B cell (primary cell): ENCODE measurements at places on chromosomes 1 and 21.

DNA sequence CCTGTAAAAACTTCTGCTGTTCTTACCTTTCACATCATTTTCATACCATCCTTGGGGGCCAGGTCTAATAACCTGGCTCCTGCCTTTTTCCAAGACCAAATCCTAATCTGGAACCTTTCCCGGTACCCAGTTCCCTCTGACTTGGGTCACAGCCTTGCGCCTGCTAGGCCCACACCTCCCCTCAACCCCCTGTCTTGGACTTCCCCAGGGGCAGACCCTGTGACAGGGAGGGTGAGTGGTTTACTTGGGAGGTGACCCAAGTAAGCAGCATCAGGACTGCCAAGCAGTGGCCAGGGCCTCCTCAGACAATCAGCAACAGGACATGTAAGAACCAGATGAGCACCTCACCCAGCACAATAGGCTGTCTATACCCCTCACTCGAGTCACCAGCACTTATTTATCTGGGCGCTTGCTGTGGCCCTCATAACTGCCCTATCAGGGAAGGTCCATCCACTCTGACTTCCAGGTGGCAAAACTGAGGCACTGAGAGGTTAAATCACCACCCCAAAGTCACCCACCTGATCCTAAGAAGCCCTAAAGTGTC, 124.7 kb downstream of the MATN1 start:
- no peak for DNase-seq

- no peak for DNase-seq
These were observed 23.5 kb downstream of the COL6A1 start for GRCh38 chr21:46005081-46005480.

- DNase-seq = no peak
These were observed 229.4 kb downstream of the PTPRU start for GRCh38 chr1:29465755-29466154.

GRCh38 chr1:56646611-56647010, 1.5 kb downstream of the PRKAA2 start:
- DNase-seq = no peak

DNA sequence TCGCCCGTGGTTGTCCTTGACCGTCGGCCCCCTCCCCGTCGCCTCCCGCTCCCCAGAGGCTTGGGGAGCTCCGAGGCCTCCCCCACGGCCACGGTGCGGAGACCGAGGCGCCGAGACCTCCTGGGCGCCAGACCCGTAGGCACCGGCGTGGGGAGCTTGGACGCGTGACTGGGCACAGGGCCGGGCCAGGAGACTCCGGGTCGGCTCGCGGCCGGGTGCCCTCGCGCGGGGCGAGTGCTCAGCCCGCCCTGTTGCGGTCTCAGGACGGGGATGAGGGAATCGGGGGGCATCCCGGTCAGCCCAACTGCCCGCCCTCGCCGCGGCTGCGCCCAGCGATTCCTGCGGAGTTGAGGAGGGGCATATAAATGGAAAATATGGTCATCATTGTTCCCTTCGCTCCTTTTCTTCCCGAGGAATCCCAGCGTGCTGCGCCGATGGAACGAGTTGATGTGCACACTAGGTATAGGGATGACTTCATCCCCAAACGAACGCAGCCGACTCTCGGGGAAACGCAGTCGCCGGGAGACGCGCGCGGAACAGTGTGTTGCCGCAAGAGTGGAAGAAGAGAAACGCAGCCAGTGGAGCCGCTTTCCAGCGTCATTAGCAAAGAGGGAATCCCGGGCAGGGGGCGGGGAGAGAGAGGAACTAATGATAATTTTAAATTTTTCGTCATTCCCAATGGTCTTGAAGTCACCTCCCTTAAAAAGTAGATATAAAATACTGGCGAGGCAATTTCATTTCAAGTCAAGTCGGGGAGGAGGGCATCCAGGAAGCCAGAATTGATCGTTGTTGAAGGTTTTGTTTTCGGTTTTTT, 747 bp upstream of the ENAH start:
- DNase-seq = peak; percentile 55

- DNase-seq = no peak
These were observed 15.5 kb upstream of the SARS1 start for GRCh38 chr1:109198043-109198695.

DNA sequence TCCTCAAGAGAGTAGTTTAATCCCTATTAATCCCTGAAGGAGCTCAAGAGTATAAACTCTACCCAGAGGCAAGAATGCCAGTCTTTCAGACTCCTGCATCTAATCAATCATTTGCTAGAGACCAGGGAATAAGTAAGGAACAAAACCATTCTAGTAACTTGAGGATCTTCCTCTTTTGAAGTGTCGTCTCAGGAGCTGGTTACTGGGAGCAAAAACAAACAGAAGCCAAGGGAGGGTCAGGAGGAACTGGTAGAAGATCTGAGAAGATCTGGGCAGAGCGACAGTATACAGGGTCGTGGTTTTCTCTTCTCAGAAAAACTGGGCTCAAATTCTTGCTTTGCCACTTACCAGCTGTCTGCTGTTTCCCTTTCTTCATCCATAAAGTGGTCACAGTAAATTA, 69.3 kb downstream of the RPS6KA1 start:
- DNase-seq = no peak

DNA sequence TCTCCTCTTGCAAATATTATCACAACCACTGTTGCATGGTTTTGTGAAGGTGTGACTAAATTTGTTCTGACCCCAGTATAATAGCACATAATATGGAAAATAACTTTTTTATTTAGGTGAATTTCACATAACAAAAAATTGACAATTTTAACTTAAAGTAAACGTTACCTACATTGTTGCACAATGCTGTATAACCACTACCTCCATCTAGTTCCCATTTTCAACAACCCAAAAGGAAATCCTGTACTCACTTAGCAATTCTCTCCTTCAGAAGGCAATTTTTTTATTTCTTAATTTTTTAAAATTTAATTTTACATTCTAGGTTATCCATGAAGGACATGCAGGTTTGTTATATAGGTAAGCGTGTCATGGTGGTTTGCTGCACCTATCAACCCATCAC, 95.2 kb downstream of the KCNJ6 start:
- DNase-seq = no peak

- no peak for DNase-seq
These were observed 58.7 kb downstream of the NENF start for GRCh38 chr1:212491454-212491853.

- DNase-seq = peak; percentile 72
These were observed 12.0 kb upstream of the RHBG start for GRCh38 chr1:156356875-156357534.

DNA sequence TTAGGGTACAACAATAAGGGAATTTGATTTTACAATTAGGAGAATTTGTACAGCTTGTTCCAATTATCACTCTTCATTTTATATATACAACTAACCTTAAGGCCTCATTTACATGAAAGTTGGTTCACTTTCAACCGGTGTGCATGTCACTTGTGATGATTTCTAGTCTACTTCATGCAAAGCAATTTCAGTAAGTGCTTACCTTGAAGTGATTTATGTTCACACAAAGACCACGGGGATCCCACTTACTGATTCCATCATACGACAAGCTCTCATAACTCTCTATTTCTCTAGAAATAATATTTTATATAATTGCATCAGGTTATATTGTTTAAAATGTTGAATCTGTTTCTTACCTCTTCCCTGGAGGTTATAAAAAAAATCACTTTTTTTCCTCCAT, 100.3 kb upstream of the CHODL start:
- DNase-seq = no peak

GRCh38 chr1:17214876-17215544, 10.1 kb downstream of the PADI1 start:
- no peak for DNase-seq

DNA sequence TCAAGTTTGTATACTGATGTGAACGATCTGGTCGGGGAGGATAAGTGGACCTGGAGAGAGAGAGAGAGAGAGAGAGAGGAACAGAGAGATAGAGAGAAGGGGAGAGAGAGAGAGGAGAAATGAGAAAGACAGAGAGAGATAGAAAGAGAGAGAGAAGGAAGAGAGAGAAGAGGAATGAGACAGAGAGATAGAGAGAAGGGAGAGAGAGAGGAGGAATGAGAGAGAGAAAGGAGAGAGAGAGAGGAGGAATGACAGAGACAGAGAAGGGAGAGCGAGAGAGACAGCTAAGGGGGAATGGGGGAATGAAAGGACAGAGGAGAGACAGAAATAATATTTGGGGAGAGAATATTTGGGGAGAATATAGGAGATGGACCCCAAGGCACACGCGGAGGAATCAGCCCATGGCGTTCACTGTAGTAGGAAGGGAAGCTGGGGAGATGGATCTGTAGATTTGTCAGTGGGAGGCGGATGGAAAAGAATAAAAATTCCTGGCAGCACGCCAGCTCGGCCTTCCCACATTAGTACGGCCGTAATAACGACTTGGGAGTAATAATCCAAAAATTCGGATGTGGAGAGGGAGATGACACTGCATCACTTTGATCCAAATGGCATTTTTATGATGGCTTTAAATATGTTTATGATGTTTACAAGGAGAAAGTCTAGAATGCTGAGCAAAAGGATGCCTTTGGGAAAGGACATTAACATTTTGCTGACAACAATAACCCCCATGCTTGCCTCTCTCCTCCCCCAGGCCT, 159.8 kb upstream of the KCNJ6 start:
- no peak for DNase-seq

- DNase-seq = no peak
These were observed 68.8 kb upstream of the ARID1A start for GRCh38 chr1:26626994-26627393.

GRCh38 chr1:204181116-204181515, 15.0 kb upstream of the REN start:
- no peak for DNase-seq

GRCh38 chr1:219128957-219129356, 44.7 kb upstream of the LYPLAL1 start:
- DNase-seq = no peak

DNA sequence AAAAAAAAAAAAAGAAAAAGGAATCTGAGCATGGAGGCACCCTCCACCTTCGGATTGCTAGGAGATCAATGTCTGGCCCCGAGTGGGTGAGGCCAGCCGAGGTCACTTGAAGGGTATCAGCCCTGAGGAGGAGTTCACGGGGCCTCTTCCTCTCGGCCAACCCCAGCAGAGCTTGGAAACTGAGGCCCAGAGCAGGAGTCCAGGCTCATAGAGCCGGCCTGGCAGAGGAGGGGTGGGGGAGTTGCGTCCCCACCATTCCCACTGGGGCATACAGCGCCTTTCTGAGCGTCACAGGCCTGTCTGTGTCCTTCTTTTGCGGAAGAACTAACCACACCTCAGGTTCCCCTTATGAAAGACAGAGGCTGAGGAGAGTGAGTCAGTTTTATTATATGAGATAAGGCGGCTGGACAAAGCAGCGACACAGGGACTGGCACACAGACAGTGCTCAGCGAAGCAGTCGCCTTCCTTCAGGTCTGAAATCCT, 17.1 kb upstream of the EPHA2 start:
- DNase-seq = no peak

- DNase-seq = no peak
These were observed 739.1 kb downstream of the MATN1 start for GRCh38 chr1:29984166-29984861.

- no peak for DNase-seq
These were observed 45.9 kb downstream of the PLXNA2 start for GRCh38 chr1:208198236-208198635.

GRCh38 chr1:37616330-37616729, 18.4 kb downstream of the RSPO1 start:
- DNase-seq = no peak

GRCh38 chr1:235455097-235455496, 49.2 kb downstream of the B3GALNT2 start:
- DNase-seq = no peak

DNA sequence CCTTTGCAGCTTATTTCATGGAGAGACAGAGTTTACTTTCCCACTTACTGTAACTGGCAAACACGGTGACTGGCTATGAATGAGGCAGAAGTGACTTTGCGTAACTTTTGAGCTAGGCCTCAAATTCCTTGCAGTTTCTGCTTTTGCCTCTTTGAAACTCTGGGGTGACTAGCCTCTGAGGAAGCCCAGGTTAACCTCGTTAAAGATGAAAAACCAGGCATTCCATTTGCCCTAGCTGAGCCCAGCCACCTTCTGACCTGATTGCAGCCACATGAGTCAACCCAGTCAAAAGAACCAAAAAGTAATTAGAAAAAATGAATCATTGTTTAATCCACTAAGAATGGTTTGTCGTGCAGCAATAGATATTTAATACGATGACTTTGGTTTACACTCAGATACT, 20.4 kb downstream of the PRMT6 start:
- no peak for DNase-seq

DNA sequence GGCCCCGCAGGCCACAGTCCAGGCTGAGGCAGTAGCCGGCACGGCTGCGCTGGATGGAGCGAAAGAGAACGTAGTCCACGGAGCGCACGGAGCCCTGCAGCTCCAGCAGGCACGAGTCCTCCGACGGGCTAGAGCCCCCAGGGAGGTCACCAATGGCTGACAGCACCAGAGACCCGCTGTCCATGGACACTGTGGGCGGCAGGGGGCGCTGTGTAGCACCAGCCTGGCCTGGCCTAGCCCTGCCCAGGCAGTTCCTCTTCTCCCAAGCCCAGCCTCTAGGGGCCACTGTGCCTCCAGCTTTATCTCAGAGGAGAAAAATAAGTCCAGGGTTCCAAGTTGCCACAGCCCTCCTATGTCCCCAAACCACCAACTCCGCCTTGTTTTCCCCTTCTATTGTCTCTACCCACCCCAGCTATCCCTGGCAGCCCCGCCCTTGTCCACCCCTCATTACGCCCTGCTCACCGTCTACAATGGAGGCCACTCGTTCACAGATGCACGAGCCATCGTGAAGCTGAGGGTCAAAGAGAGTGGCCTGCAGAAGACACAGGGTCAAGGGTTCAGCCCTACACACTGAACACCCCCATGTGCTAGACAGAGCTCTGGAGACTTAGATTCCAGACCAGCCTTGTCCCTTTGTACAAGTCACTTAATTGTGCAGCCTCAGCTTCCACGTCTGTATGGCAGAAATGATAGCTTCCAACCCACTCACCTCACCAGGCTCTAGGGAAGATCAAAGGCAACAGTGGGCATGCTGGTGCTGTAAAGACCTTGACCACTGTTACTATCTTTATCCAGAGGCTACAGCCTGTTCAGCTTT, 4.4 kb downstream of the ENTREP3 start:
- DNase-seq = peak; percentile 95

DNA sequence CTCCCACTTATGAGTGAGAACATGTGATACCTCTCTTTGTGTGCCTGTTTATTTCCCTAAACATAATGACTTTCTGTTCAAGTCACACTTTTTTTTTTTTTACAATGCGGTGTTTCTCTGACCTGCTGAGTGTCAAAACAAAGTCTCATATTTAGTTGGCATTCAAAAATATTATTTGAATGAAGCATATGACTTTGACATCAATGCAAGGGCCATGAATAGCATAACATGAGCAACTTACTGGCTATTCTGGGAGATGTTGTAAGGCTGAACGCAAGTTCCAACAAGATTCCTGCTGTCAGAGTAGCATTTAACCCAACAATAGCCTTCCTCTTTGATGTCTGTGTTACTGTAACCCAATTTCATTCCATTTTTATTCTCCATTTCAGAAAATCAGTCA, 2.0 kb upstream of the KRTAP19-1 start:
- no peak for DNase-seq

DNA sequence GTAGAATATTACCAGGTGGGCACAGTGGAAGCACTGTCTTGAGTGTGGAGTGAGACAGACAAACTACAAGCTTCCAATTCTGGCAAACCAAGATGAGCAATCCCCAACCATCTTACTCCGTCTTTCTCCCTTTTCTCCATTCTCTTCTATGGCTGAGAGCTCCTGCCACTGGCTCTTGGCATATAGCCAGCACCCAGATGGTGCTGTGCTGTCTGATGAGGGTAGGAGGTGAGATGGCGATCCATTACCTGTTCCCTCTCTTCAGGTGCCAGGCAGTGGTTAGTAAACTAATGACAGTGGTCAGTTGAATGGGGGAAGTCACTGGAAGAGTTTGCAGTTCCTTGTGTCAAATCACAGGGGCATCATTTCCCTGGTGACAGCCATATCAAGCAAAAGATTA, 108.4 kb downstream of the FNBP1L start:
- DNase-seq = no peak
